ENCODE measurements at places on chromosomes 12 and 14.

DNA sequence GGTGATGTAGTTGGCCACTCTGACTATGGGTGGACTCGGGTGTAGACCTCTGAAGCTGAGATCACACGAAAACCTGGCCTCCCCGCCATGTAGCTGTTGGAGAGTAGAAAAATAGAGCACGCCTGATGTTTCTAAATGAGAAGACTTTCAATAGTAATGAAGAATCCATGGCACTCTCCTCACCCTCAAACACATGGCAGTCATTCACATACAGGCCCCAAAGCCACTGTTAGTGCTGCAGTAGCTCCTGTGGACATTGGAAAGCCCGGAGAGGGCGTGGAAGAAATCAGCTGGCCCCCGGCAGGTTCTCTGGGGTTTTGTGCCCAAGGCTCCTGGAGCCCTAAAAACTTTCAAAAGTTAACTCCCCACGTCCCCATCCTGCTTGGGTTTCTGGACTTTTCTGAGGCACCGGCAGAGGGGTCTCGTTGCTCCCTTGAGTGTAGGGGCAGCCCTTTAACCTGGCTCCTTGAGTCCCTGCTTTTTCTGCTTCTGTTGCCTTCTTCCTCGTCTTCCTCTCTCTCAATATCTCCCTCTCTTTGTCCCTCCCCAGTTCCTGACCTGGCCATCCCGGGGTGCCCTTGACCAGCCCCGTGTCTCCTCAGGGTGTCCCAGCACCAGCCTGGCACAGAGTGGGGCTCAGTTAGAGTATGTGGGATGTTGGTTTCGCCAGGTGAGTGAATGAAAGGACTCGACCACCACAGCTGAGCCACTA is 8.3 kb downstream of the MEG3 start:
- no peak for DNase-seq

DNA sequence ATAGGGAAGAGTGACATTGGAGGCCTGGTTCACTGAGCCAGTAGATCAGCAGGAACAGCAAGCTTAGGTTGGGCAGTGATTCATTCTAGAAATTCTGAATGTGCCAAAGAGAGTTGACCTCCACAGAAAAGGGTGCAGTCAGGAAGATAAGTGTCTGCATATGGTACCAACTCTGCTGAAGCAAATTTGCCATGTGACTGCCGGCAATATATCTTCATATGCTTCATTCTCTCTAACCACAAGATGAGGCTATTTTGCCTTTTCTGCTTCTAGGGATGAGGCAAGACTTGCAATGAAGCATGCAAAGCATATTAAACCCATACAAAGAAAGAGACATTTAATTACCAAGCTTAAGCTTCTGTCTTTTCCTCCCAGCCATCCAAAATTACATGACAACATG is 13.6 kb downstream of the CCDC198 start:
- no peak for DNase-seq

DNA sequence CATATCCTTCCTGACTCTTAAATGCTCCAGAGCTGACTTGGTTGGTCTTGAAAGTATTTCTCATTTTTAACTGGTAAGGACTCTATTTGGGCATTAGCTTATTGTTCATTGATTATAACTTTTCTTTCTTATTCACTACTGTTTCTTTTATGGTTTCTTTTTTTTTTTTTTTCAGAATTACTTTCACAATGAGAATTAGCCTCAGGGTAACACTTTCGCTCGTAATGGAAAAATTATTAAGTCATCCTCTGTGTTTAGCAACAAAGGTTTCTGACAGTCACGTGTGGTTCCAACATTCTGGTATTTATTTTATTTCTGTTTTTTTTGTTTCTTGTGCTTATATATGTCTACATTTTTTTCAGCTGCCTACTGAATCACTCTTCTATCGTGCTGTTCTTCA is 80.0 kb downstream of the METTL25 start:
- DNase-seq = no peak

DNA sequence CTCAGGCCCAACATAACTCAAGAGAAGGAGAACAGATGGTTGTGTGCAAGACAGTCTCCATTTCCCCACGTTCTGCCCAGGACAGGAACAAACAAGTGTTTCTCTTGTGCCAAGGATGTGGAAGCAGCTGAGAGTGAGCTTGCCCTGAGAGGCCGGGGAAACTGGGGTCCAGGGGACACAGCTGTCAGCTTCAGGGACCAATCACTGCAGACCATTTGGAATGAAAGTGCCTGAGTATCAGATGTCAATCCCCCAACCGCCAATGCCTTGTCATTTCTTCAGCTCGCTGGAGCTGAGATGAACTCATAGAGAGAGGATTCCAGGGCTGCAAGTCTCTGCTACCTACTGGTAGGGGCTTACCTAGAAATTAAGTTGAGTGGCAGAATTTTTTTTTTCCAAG is 71.9 kb upstream of the METAP2 start:
- DNase-seq = no peak
